ENCODE measurements at places on chromosomes 5 and 9. TPM values are rescaled to one million over a fixed set of nuclear protein-coding genes. Genes with fewer than 3 reads are reported as not detected.

DNA sequence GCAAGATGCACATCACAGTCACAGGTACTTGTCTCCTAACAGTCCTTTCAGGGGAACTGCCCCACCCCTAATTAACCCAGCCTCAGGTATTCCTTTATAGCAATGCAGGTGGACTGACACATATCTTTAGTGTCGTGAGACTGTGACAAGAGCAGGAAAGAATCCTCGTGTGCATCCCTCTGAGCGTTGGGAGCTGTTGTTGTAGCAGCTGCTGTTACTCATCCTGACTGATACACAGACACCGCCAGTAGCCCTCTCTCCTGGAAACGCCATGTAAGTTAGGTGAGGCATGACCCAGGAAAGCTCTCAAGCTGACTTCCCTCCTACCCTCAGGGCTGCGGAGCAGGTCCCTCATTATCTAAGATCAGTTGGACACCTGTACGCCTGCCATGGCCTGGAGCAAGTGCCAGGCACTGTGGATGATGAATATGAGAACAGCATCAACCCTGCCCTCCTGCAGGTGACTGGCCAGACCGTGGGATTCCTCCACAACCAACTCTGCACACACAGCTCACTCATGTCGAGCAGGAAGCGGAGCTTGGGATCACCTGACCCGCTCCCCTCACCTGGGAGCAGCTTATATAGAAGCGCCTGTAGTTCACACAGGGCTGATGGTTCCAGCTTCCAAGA lies 10.2 kb upstream of the LCN15 start:
- DNase-seq = no peak

The BTNL8 gene
- total RNA-seq = not detected

DNA sequence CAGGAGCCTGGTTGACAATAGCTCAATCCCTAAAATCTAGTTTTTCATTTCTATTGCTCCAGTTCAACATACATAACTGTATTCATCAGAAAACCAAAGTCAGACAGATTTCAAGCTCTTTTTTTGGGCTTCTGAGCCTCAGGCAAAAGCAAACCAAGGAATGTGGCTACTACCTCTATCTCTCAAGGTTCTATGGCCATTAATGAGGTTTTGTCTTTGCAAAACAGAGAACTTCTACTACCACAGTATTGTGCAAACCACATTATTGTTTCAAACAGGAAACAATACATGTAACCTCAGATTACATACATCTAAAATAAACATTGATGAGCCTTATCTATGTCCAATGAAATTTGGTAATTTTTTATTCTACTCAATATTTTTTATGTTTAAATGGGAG lies 35.5 kb upstream of the FTMT start:
- no peak for DNase-seq

DNA sequence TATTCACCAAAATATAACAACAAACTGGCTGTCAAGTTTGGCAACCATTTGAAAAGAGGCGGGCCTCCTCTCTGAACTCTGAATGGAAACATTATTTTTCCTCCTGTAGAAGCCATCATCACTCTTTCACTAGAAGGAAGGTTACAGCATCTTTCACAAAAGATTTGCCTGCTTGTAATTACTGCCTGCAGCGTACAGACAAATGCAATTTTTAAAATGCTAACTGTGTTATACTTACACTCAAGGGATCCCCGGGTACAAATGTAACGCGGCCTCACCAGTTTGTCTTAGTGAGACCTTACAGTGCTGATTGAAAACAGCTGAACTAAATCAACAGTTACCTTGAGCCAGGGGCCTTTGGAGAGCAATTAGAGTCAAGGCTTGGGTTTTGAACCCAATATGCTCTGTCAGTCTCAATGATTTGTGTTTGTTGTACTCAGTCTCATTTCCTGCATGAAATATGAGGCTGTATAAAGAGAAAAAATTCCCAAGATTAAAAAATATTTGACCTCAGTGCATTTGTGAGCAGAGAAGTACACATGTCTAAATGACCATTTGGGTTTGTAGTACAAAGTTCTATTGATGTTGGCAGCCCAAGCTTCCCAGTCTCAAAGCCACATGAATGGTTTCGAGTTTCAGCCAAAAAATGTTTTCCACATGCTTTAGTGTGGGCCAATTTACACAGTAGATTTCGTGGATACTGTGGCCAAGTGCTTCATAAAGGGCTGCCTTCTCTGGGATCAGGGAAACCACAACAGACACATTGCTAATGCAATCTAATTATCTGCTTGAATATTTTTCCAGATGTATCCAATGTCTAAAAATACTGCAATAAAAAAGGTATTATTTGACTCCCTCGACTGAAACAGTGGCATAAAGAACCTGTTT lies 500.0 kb downstream of the SPATA31D1 start:
- no peak for DNase-seq

GRCh38 chr9:34134521-34134920 lies 8.0 kb upstream of the DCAF12 start:
- DNase-seq = no peak

DNA sequence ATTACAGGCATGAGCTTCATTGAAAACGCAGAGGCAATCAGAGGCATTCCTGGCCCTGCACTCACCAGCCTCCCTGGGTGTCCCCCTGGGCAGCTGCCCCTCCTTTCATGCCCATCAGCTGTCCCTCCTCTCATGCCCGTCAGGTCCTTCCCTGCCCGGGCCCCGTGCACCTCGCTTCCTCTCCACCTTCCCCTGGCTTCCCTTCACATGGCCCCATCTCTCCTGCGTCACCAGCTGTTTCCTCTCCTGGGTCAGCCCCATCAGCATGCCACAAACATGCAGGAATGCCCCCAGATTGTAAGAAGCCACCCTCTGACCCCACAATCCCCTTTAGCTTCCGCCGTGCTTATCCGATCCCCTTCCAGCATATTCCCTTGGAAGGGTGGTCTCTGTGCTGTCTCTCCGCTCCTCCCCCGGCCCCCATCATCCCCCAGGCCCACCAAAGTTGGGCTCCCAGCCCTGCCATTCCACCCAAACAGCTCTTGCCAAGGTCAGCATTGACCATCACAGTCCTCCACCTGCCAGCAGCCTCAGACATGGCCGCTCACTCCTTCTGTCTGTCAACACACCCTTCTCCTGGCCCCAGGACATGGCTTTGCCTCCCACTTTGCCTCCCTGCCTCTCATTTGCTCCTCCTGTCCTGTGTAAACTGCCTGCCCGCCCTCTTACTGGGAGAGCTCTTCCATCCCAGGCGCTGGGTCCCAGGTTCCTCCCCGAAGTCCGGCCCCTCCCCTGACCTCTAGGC lies 98.6 kb upstream of the IER5L start:
- no peak for DNase-seq

The ARAP3 gene
- 2.7 TPM for total RNA-seq

GRCh38 chr5:76742583-76742982 lies 26.7 kb downstream of the F2R start:
- no peak for DNase-seq

The RAB3C gene
- not detected for total RNA-seq

DNA sequence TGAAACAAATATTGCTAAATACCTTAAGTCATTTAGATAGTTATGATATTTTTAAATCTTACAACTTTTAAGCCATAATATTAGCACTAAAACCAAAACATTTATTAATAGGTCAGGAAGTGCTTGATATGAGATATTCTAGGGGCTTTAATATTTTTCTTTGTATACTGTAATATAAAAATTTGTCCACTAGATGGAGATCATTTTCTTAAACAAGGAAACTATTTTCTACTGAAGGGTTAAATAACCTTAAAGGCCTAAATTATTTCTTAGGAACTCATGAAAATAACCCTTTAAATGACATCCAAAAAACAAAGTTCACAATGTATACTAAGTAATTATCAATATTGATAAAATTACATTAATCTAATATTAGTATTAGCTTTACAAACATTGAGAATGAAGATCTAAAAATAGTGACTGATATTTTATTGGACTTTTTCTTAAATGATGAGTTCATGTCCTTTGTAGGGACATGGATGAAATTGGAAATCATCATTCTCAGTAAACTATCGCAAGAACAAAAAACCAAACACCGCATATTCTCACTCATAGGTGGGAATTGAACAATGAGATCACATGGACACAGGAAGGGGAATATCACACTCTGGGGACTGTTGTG lies 635.7 kb downstream of the RAB3C start:
- no peak for DNase-seq

DNA sequence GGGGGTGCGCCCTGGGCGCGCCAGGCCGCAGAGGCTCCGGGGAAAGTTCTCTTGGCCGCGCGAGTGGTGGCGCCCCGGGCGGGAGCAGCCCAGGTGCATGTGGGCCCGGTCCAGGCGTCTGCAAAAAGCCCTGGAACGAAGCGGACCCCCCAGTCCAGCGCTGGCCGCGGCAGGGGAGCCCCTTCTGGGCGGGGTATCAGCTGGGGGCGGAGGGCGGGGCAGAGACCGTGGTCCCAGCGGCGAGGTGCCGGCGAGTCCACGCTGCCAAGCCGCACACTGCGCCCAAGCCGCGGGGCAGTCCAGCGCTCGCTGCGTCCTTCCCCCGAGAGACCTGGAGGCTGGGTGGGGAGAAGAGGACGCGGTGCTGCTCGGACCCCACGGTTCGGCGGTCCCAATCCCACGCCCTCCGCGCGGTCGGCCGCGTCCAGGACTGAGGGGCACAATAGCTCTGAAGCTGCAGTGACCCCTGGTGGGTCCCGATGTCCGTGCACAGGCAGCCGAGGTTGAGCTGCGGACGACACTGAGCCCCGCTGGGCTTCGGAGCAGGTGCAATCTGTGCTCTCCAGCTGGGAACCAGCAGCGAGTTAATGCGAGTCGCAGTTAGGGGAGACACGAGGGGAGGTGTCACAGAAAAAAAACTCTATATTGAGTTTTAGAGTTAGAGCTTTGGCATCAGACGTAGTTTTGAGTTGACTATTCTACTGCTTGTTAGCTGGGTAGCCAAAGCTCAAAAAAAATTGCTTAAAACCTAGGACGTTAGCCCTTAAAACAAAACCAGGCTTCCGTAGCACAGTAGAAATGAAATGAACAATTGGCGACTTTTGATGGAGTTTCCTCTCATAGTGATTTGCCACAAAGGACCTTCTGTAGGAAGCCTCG lies 1.1 kb upstream of the EPB41L4A start:
- peak; percentile 55 for DNase-seq

- no peak for DNase-seq
These were observed 87.1 kb downstream of the SETX start for GRCh38 chr9:132267660-132268059.

The PCDHB8 gene
- total RNA-seq = not detected

- no peak for DNase-seq
These were observed 91.2 kb upstream of the CPEB4 start for GRCh38 chr5:173796721-173797495.

- DNase-seq = no peak
These were observed 24.8 kb upstream of the CSF1R start for GRCh38 chr5:150111122-150111521.

DNA sequence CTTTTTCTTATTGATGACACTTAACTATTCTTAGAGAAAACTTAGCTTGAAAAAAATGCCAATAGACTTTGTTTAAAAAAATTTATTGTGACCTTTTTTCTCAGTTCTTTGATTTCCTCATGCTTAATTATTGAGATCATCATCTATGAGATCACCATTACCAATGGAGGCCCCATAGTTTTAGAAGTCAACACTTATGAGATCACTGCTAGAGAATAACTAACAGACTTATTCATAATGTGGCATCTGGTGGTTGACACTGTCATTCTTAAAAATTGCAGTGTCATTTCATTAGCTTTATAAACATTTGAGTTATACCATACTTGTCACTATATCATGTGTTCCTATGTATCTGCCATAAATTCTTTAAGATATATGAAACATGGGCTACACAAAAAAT lies 14.9 kb upstream of the FEM1C start:
- DNase-seq = no peak

The NPR3 gene
- not detected for total RNA-seq

- no peak for DNase-seq
These were observed 23.9 kb downstream of the TLE1 start for GRCh38 chr9:81665322-81665871.

DNA sequence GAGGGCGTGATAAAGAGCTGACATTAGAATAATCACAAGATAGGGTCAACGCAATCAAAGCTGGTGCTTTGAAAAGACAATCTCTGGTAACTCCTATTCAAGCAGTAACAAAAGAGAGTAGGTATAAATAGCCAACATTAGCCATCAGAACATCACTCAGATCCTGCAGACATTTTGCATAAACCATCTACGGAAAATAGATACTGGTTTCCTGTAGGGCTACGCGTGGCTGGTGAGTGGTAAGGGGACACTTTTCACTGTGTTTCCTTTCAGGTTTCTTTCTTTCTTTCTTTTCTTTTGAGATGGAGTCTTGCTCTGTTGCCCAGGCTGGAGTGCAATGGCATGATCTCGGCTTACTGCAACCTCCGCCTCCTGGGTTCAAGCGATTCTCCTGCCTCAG lies 22.3 kb downstream of the TTF1 start:
- DNase-seq = no peak

DNA sequence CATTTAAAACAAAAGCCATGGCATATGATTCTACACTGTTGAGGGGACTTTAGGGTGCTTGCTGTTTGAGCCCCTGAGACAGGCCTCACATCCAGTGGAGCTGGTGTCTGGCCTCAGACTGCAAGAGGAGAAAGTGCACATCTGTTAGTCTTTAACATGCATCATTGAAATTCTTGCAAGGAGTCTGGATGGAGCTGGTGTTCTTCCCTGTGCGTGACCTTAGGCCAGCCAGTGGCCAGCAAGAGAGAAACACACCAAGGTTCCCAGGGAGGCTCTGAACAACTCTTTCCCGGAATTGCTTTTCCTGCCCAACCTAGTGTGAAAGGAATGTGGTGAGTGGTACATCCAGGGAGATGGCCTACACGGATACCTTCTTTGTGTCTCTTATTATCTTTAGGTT lies 282.8 kb upstream of the TNC start:
- no peak for DNase-seq

Measured in activated naive CD4-positive, alpha-beta T cell treated with anti-CD3 and anti-CD28 coated beads, Interleukin-2, amount 50 U/mL, for 72 hours (primary cell).